ENCODE measurements at places on chromosomes 3 and 15.
A peak's percentile ranks its signal among the peaks of the same experiment; 100 is the strongest.

GRCh38 chr3:140585828-140586227 lies 92.0 kb upstream of the TRIM42 start:
- peaks cover 9% of the 10 kb centered on the region for H3K4me1 ChIP-seq
- no peak overlapping the region for H3K27ac ChIP-seq
- DNase-seq: no peak
- H3K27me3 ChIP-seq: no peaks in the 10 kb centered on the region

DNA sequence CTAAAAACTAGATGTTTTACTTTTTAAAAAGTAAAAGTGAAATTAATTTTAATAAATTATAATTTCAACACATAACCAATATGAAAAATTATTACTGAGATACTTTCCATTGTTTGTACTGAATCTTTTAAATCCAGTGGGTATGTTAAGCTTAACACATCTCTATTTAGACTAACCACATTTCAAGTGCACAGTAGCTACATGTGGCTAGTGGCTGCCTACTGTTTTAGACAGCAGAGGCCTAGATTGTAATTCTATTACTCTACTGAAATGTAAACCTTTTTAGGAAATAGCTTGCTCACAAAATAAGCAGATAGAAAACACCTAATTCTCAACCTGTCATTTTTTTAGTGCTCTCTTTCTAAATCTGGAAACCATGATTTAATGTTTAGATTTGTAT lies 4.9 kb downstream of the TCAIM start:
- no peak overlapping the region for H3K4me3 ChIP-seq
- H3K27ac ChIP-seq: no peak overlapping the region
- peaks cover 26% of the 10 kb centered on the region for H3K4me1 ChIP-seq
- H3K27me3 ChIP-seq: no peaks in the 10 kb centered on the region
- DNase-seq: no peak

GRCh38 chr15:31439328-31439727 lies 112.7 kb downstream of the KLF13 start:
- H3K27me3 ChIP-seq: peaks cover 28% of the 10 kb centered on the region
- no peak overlapping the region for H3K27ac ChIP-seq
- no peak overlapping the region for H3K4me3 ChIP-seq
- DNase-seq: peak; percentile 50

DNA sequence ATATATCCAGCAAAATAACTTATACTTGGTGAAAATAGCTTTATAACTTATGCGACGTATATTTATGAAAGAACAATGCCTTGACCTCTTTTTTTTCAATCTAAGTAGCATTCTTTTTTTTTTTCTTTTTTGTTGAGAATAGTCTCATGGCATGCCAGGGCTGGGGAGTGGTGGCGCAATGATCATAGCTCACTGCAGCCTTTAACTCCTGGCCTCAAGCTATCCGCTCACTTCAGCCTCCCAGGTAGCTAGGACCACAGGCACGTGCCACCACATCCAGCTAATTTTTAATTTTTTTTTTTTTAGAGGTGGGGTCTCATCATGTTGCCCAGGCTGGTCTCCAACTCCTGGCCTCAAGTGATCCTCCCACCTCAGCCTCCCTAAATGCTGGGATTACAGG lies 43.5 kb downstream of the RAB8B start:
- H3K27me3 ChIP-seq: no peaks in the 10 kb centered on the region
- no peaks in the 10 kb centered on the region for H3K36me3 ChIP-seq
- no peak for DNase-seq
- H3K4me3 ChIP-seq: no peak overlapping the region
- peaks cover 14% of the 10 kb centered on the region for H3K4me1 ChIP-seq

GRCh38 chr15:89799011-89799911 lies 15.4 kb downstream of the ANPEP start:
- no peak overlapping the region for H3K27ac ChIP-seq
- H3K36me3 ChIP-seq: no peaks in the 10 kb centered on the region
- H3K27me3 ChIP-seq: no peaks in the 10 kb centered on the region
- DNase-seq: no peak

DNA sequence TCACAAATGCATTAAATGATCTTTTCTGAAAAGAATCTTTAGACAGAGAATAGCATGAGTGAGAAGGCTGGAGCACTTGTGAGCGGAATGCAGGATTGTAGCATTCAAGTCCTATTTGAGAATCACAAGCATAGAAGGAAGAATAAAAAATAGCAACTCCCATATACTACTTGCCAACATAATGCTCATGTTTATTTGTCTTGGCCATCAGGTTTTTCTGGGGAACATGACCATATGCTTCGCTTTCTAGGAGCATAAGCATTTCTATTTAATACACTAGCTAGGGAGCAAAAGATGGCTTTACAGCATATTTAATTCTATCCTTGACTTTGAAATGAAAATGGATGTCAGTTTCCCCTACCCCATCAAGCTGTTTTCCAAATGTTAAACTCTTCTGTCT lies 170.3 kb upstream of the MITF start:
- H3K36me3 ChIP-seq: no peaks in the 10 kb centered on the region
- H3K27ac ChIP-seq: no peak overlapping the region
- no peak for DNase-seq
- H3K4me3 ChIP-seq: no peak overlapping the region
- no peaks in the 10 kb centered on the region for H3K27me3 ChIP-seq
- no peaks in the 10 kb centered on the region for H3K4me1 ChIP-seq

DNA sequence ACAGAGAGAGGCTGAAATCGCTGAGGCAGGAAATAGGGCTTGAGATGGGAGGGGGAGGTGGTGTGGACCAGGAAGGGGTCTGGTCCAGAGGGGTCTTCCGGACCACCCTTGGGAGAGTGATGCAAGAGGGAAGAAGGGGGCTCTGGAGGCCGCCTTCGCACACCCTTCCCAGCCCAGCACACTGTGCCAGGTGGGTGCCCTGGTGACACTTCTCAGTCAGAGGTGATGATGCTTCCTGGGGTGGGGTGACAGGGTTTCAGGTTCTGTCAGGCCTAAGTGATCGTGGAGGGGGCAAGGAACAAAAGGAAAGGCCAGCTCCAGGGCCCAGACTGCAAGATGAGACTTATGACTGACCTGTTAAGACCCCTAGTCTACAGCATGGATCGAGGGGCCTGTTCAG lies 12.7 kb downstream of the SEMA3G start:
- H3K36me3 ChIP-seq: no peaks in the 10 kb centered on the region
- no peak overlapping the region for H3K4me3 ChIP-seq
- H3K4me1 ChIP-seq: peaks cover 18% of the 10 kb centered on the region
- DNase-seq: no peak
- H3K27ac ChIP-seq: no peak overlapping the region

Measured in neural progenitor cell (in vitro differentiated cells).